ENCODE measurements at places on chromosomes 16 and 17. TPM values are rescaled to one million over a fixed set of nuclear protein-coding genes. Genes with fewer than 3 reads are reported as not detected.

DNA sequence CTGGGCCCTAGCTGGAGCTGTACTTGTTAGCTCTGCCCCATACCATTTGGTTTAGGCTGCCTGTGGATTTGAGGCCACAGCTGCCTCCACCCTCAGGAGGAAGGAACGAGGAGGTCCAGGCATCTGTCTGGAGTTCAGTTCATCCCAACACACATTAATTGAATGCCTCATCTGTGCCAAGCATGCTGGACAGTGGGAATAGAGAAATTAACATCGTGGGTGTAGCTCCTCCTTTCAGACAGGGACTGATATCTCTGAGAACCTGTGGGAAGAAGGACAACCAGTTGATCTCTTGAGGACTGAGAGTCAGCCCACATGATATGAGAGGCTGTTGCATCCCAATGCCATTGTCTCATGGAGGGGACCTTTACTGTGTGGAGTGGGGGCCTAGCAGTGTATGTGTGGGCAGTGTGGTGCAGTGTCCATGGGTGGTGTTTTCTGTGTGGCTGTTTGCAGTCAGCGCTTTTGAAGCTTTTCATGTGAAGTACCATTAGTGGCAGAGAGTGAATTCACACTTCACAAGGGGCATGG, 29.4 kb upstream of the DDX52 start:
- no peak for DNase-seq

GRCh38 chr17:13806092-13806491, 204.4 kb upstream of the HS3ST3A1 start:
- DNase-seq = no peak

DNA sequence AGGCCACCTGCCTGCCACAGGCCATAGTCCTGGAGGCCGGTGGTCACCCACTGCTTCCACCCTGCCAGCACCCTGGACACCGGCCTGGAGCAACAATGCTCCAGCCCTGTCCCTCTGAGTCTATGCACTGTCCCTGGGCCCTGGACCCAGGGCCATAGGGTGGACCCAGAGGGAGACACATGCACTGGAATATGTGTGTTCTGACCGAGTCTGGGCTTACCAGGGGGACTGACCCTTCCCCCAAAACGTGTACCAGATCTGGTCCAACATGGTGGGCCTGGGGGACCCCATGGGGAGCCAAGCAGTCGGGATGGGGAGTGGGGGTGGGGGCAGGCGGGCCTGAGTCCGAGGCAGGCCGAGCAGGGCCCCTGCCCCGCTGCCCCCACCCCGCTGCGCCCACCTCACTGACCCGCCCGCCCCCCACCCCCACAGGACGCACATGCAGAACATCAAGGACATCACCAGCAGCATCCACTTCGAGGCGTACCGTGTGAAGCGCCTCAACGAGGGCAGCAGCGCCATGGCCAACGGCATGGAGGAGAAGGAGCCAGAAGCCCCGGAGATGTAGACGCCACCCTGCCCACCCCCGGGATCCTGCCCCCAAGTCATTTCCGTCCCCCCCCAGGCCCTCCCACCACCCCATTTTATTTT, 357.4 kb downstream of the SEC14L1 start:
- DNase-seq = no peak

GRCh38 chr17:58352596-58353388, 791 bp upstream of the SUPT4H1 start:
- DNase-seq = no peak

CORO7 gene
- total RNA-seq = 10.3 TPM

- DNase-seq = no peak
These were observed 1.6 kb upstream of the ACSF2 start for GRCh38 chr17:50424246-50424995.

GRCh38 chr16:2242598-2242997, 6.4 kb downstream of the DNASE1L2 start:
- no peak for DNase-seq

GRCh38 chr17:18009609-18010420, 29.2 kb downstream of the ATPAF2 start:
- DNase-seq = no peak

DNA sequence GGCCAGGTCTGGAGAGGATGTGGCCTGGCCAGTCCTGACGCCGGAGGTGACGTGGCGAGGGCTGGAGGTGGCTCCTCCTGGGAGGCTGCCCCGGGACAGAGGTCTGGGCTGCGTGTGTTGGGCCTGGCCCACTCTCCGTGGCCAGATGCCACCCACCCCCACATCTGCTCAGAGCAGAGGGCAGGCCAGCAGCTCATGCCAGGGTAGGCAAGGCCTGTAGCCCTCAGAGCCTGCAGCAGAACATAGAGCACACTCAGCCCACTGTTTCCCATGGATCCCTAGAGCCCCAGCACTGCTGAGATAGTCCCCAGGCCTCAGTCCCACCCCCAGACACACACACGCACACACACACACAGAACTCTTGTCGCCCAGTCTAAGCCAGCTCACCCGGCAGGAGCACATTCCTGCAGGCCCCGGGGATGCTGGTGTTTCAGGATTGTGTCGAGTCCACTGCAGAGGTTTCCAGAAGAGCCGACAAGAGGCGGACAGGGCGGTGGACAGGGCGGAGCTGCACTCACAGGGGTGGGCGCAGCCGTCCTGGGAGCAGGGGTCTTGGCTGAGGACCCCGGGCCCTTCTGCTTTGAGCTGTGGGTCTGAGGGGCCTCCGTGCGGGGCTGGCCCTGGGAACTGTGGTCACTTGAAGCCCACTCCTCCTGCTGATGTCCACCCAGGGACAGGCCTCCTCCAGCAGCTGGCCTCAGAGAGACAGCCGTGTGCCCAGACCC, 33.4 kb downstream of the SOX8 start:
- DNase-seq = peak; percentile 72

DNA sequence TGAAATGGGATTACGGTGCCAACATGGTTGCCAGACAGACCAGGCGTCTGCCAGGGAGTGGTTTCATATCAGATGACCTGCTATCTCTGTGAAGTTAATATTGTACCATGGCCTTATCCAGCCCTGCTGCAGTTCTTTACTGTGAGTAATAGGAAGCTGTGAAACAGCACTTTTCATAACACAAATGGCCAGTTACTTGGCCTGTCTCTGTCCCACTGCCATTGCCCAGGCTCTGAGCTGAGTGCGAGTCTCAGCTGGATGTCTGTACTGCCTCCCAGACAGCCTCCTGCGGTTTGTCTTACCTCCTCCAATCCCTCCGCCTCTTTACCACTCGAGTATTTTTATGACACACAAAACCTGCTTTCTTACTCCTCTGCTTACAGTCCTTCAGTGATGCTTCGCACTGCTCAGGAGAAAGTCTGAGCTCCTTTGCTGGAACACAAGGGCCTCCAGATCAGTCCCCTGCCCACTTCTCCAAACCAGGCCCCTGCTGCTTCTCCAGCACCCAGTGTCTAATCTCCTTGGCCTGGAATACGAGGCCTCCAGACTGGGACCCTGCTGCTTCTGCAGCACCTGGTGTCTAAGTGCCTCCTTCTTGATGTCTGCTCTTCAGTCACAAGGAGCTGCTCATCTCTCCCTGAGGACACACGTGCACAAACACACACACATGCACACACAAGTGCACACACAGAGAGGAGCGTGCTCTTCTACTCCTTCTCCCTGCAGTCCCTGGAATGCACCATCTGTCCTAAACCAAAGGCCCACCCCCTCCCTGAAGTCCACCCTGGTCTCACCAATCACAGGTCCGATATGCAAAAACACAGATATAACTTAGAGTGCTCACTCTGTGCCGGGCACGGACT, 17.1 kb upstream of the RHOT1 start:
- DNase-seq = no peak

GRCh38 chr16:20214401-20214800, 112.9 kb downstream of the GP2 start:
- no peak for DNase-seq

DNA sequence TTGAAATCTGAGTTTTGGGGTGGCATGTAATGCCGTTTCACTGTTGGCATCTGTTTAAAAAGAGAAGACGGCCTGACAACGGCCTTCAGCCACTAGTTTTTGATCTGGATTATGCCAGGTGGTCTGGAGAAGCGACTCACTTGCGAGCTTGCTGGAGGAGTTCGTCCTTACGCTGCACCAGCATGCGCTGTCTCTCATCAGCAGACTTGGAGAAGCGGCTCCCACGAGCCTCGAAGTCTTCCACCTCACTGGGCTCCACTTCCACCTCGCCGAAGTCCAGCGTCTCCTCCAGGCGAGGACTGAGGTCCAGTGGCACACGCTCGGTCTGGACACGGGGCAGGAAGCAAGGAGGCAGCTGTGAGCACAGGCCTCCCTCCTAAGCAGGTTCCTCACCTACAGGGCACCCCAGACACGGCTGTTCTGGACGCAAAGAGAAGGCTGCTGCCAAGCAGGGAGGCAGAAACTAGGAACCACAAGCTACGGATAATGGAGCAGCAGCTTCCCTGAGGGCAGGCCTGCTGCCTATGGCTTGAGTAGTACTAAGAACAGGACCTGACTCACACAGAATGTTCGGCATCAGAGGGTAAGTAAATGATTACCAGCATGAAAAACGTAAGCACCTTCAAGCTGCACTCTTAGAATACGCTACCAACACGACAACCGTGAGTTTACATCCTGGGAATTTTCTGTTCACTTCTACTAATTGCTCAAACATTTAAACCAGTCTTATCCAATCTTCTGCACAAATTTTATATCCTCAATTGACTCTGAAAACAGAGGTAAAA, 61.4 kb downstream of the AMFR start:
- peak; percentile 42 for DNase-seq

GRCh38 chr17:80709090-80709695, 164.6 kb downstream of the RPTOR start:
- DNase-seq = no peak

ASGR1 gene
- 1.6 TPM for total RNA-seq

NPIPB13 gene
- total RNA-seq = 1.7 TPM

- DNase-seq = no peak
These were observed 821 bp downstream of the SOCS7 start for GRCh38 chr17:38352245-38353085.

ALOX12B gene
- 0.43 TPM for total RNA-seq

DNA sequence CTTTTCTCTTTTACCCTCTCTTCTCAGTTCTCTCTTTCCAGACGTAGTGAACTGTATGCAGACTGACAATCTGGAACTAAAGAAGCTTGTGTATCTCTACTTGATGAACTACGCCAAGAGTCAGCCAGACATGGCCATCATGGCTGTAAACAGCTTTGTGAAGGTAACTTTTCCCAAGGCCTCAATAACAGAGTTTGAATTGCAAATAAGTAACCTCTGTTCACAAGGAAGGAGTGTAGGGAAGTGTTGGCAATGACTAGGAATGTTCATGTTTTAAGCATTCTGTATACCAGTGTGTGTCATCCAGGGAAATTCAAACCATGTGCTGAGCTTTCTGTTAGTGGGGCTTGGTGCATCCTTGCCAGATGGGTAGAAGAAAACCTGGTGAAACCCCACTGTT, 18.6 kb downstream of the AP2B1 start:
- no peak for DNase-seq

DNA sequence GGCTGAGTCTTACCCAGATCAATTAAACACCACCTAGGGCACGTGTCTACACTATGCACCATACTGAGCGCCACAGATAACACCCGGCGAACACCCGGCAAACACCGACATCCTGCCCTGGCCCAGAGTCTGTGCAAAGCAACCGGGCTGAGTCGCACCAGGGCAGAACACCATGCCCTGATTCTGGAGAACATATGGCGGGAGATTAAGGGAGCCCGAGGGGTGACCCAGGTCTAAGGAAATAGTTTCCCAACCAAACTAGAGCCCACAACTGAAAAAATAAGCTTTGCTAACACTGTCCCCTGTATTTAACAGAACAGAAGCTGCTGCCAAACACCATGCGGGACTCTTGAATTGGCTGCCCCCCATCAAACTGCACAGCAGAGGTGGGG, 22.1 kb downstream of the MYO18A start:
- DNase-seq = no peak

ATP2C2 gene
- not detected for total RNA-seq

NPTX1 gene
- not detected for total RNA-seq

- no peak for DNase-seq
These were observed 3.0 kb downstream of the NACA2 start for GRCh38 chr17:61587807-61588660.

SCGB1C2 gene
- not detected for total RNA-seq

GRCh38 chr17:32719689-32720088, 157.2 kb downstream of the MYO1D start:
- no peak for DNase-seq

GRCh38 chr17:48102798-48103715, 1.8 kb upstream of the CBX1 start:
- DNase-seq = no peak

- no peak for DNase-seq
These were observed 16.0 kb upstream of the KCNJ16 start for GRCh38 chr17:70059071-70059470.

DNA sequence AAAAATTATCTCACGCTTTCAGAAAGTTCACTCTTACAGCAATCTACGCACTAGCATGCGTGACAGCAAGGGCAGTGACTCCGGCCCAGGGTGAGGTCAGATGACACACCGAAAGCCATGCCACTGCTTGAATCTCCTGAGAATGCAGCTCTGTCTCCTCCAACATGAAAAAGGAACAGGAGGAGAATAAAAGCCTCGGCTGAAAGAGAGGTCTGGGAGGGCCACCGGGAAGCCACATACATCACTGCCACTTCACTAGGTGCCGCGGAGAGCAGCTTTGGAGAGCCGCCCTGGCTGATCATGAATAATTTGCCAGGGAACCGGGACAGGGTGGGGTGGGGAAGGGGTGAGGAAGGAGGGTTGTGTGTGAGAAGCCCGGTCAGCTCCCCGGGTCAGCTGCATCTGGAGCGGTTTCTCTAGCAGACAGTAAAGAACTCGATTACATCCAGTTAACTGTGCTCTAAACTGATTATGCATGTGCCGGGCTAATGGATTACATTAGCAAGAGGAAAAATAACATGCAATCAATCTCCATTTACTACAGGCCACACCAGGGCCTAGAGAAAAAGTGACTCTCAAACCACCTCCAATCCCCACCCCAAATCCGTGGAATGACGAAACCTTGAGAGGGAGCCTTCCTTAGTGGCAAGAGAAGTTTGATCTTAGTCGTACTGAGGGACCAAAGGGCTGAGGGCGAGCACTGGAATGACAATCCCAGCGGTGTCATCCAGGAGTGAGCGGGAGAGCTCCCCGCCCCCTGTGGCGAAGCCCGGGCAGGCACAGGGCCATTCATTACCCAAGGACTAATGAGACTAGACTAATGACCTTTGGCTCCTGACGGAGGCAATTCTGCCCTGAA, 100.3 kb downstream of the ZFHX3 start:
- DNase-seq = peak; percentile 81

KRTAP4-9 gene
- not detected for total RNA-seq

- DNase-seq = no peak
These were observed 6.3 kb downstream of the KRT24 start for GRCh38 chr17:40697297-40697696.

GRCh38 chr16:3856367-3857141, 24.0 kb downstream of the CREBBP start:
- no peak for DNase-seq

GRCh38 chr17:66777689-66778225, 57.2 kb upstream of the CACNG5 start:
- no peak for DNase-seq

DNA sequence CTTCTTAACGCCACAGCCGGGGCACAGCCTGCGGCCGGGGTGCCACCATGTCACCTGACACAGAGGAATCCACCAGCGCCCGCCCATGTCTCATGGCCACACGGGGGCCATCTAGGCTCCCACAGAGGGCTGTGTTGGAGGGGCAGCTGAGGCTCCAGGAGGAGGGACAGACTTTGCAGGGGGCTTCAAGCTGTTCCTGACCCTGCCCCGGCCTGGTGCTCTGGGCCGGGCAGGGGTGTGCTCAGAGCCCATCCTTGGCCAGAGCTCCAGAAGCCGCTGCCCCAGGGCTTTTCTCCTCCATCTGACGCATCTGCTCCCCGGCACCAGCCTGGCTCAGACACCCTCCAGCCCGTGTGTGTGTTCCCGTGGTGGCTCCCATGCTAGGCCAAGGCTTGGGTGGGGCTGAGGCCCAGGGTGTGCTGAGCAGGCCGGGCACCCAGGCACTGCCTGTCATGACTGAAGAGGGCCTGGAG, 7.8 kb upstream of the SLC38A10 start:
- no peak for DNase-seq
